ENCODE measurements at places on chromosomes 13 and 19. TPM values are rescaled to one million over a fixed set of nuclear protein-coding genes. Genes with fewer than 3 reads are reported as not detected.

The KISS1R gene
- 0.51 TPM for total RNA-seq

The ZNF525 gene
- 0.25 TPM for total RNA-seq

The NTF4 gene
- total RNA-seq: 0.45 TPM

The DACH1 gene
- not detected for total RNA-seq
